Thymus (tissue), 14 donors: ENCODE measurements at places on chromosomes 2 and 18. TPM values are rescaled to one million over a fixed set of nuclear protein-coding genes. Genes with fewer than 3 reads are reported as not detected.

GRCh38 chr18:45828917-45829811, 3.7 kb downstream of the SIGLEC15 start:
- H3K4me1 ChIP-seq, result peaks cover 39% of the 10 kb centered on the region
- H3K27ac ChIP-seq, result no peak overlapping the region
- H3K4me3 ChIP-seq, result no peak overlapping the region
- peaks cover 3% of the 10 kb centered on the region for H3K36me3 ChIP-seq
- no peaks in the 10 kb centered on the region for H3K27me3 ChIP-seq

- H3K4me3 ChIP-seq, result no peak overlapping the region
- no peaks in the 10 kb centered on the region for H3K27me3 ChIP-seq
- H3K27ac ChIP-seq, result no peak overlapping the region
- H3K4me1 ChIP-seq, result no peaks in the 10 kb centered on the region
- no peak for DNase-seq
- no peaks in the 10 kb centered on the region for H3K36me3 ChIP-seq
Observed at GRCh38 chr2:152055366-152056108, 43.3 kb downstream of the CACNB4 start.

- no peak for DNase-seq
- peaks cover 6% of the 10 kb centered on the region for H3K4me1 ChIP-seq
- no peak overlapping the region for H3K27ac ChIP-seq
- H3K27me3 ChIP-seq, result peaks cover 51% of the 10 kb centered on the region
- H3K4me3 ChIP-seq, result no peak overlapping the region
Observed at GRCh38 chr2:232636788-232637420, 3.5 kb downstream of the EFHD1 start.

DNA sequence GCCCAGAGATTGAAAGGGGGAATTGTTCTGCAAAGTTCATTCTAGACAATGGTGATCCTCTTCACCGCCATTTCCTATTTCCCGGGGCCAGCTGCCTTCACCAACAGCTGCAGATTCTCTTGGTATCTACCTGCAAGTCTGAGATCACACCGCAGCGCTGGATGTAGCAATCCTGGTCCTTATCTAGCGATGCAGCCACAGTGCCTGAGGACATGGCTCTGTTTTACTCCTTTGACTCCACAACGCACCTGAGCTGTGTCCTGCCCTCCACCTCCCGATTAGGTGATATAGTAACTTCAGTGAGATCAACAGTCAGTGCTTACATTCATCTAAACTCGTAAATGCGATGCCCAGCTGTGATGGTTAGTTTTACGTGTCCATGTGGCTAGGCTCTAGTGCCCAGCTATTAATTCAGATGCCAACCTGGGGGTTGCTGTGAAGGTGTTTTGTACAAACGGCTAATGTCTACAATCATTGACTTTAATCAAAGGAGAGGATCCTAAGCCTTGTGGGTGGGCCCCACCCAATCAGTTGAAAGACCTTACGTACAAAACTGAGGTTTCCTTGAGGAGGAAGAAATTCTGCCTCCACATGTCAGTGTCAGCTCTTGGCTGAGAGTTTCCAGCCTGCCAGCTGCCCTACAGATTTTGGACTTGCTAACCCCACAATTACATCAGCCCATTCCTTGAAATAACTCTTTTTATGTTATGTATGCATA, 189.8 kb downstream of the SH3BP4 start:
- no peak overlapping the region for H3K4me3 ChIP-seq
- no peaks in the 10 kb centered on the region for H3K27me3 ChIP-seq
- no peak overlapping the region for H3K27ac ChIP-seq

GRCh38 chr2:38178556-38179419, 102.8 kb upstream of the CYP1B1 start:
- no peaks in the 10 kb centered on the region for H3K27me3 ChIP-seq
- H3K27ac ChIP-seq, result no peak overlapping the region
- H3K36me3 ChIP-seq, result no peaks in the 10 kb centered on the region
- no peak overlapping the region for H3K4me3 ChIP-seq
- DNase-seq, result no peak
- no peaks in the 10 kb centered on the region for H3K4me1 ChIP-seq

DNA sequence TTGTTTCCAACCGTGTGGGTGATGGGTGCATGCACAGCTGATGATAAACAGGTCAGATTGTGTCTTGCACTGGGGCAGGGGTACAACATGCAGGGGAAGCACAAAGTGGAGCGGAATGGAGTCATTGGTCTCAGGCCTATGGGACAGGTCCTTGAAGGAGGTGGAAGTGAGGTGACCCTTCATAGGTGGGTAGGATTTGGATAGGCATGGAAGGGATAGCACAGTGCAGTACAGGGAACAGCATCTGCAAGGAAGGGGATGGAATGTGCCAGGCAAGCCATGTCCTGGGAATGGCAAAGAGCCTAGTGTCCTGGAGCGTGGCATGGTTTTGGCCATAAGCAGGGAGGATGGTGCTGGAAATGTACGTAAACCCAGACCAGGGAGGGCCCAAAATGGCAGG, 143.9 kb downstream of the CAPN13 start:
- H3K4me3 ChIP-seq, result no peak overlapping the region
- no peaks in the 10 kb centered on the region for H3K36me3 ChIP-seq
- no peaks in the 10 kb centered on the region for H3K4me1 ChIP-seq
- no peaks in the 10 kb centered on the region for H3K27me3 ChIP-seq
- H3K27ac ChIP-seq, result no peak overlapping the region

DNA sequence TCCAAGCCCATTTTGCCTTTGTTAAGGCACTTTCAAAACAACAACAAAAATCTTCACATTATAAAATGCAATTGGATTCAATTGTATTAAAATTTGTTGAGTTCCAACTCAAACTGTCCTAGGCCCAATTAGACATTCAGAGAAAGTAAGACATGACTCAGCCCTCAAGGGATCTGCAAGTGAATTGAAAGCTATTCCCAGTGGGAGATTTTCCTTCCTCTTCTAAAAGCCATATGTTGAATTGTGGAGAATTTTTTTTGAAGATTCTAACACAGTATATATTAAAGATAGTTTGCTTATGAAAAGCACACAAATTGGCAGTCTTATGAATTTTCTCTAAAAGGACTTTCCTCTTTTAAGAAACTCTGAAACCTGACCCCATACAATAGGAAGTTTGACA, 268.0 kb upstream of the PARD3B start:
- H3K27me3 ChIP-seq, result no peaks in the 10 kb centered on the region
- H3K4me1 ChIP-seq, result no peaks in the 10 kb centered on the region
- DNase-seq, result no peak
- H3K36me3 ChIP-seq, result no peaks in the 10 kb centered on the region

DNA sequence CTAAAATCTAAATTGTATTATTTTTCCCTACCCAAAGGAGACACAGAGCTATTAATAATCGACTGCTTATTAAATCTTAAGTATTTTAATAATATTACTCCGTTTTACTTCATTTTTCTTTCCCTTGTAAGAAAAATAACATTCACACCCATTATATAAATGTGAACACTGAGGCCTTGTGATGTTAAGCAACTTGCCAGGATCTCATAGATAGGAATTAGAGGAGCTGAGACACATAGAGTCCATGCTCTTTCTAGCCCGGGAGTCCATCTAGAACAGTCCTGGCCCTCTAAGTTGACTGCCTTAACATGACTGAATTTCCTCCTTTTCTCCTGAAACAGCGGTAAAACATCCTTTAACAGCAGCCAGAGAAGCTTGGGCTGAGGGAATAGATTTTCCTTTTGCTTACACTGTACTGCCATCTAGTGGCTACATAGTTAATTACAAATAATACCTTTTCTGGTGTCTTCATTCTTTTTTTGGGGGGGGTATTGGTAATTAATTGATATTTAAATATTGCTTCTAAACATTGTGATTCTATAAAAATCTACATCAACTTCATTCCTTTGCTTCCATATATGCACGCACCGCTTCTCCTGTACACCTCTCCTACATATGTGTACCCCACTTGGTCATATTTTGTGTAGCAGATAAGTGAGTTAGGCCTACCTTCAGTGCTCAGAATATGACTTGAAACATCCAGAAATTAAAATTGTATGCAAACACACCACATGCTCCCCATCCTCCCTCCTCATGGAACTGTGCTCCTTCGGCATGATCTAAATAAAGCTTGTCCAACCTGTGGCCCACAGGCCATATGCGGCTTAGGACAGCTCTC, 125.8 kb upstream of the HNMT start:
- no peaks in the 10 kb centered on the region for H3K27me3 ChIP-seq
- H3K27ac ChIP-seq, result no peak overlapping the region
- no peaks in the 10 kb centered on the region for H3K4me1 ChIP-seq
- H3K36me3 ChIP-seq, result no peaks in the 10 kb centered on the region
- peak; percentile 21 for DNase-seq

DNA sequence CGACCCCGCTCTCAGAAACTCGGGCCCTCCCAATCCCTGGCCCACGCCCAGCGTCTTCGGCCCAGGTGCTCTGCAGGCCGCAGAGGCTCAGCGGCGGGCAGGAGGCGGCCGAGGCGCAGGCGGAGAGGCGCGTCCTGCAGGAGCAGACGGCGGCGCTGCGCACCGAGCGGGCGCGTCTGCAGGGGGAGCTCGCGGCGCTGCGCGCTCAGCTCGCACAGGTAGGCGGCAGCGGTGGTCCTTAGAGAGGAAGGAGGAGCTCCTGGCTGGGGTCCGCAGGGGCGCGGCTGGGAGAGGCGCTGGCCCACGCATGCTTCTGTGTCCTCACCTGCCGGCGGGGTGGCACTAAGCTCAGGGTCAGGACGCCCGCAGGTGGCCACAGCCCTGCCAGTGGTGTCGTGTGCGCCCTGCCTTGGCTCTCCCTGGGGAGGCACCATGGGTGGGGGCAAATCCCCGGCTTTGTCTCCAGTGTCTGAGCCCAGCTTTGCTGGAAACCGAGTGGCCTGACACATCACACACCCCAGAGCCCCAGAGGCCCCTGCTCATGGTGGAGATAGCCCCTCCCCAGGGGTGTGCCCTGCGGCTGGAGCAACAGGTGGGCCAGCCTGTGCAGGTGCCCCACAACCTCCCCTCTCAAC, 14.9 kb upstream of the SNED1 start:
- peaks cover 15% of the 10 kb centered on the region for H3K4me1 ChIP-seq
- no peak overlapping the region for H3K4me3 ChIP-seq
- H3K27ac ChIP-seq, result no peak overlapping the region
- H3K27me3 ChIP-seq, result peaks cover 12% of the 10 kb centered on the region

DNA sequence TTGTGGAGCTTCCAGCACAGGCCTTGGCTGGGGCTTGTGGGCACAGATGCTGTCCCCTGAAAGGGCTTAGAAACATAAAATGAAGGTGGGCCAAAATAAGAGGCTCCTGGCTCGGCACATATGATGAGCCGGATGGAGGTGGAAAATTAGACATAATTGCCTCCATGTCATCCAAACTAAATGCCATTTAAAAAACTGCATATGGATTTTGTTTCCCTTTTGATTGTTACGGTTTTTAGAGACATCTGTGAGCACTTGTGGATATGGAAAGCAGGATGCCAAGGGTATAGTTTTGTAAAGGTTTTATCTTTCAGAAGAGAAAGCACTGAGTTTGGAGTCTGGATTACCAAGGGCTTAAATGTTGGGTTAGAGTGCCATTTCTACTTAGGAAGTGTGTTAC, 498.3 kb downstream of the RIT2 start:
- no peak overlapping the region for H3K4me3 ChIP-seq
- DNase-seq, result no peak
- no peak overlapping the region for H3K27ac ChIP-seq
- H3K27me3 ChIP-seq, result no peaks in the 10 kb centered on the region
- H3K36me3 ChIP-seq, result no peaks in the 10 kb centered on the region

DNA sequence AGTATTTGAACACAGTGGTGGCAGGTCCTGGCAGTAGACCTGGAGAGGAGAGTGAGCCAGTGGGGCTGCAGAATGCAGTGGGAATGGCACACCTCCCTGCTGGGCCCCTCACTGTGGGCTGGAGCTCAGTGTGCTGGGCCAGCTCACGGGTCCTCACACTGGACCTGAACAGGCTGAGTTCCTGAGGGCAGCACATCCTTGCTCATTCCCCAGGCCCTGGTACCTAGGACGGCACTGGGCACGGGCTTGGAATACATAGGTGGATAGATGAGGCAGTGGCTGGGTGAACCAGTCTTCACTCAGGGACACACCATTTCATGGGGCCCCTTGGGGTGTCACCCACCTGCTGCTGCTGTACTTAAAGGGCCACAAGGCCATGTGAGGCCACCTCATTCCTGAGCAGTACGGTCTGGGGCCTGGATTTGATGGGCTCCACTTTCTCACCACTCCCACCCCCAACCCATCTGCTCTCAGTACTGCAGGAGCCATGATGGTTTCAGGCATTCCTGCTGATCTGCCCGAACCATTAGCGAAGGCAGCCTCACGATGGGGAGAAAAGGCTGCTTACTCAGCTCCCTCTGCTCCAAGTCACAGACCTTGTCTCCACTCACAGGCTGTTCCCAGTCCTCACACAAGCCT, 4.2 kb downstream of the TMEM177 start:
- H3K4me1 ChIP-seq, result peaks cover 4% of the 10 kb centered on the region
- H3K36me3 ChIP-seq, result peaks cover 9% of the 10 kb centered on the region
- H3K27ac ChIP-seq, result no peak overlapping the region

DNA sequence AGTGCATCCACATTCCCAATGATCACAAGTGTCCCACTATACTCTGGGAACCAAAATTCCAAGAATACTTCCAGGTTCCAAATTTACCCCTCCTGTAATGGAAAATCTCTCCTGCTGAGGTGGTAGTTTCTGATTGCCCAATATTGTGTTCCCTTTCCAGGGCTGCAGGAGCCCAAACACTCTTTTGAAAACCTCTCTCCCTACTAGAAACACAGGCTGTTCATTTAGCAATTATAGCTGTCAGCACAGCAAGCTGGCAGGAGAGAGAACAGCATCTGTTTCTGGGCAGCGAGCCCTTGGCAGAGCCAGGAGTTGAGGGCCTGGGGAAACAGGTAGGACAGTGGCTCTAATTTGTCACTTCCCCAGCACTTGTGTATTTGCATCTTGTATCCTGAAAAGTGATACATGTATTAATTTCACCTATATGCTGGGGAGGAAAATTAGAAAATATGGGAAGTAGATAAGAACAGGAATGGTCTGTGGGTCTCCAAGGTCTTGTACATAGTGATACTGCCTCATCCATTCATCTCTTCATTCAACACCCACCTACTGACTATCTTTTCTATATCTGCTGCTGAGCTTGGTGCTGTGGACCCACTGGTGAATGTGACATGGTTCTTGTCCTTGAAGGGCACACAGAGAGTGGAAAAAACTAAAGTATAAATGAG, 16.9 kb upstream of the PAIP2B start:
- H3K4me3 ChIP-seq, result no peak overlapping the region
- H3K27me3 ChIP-seq, result no peaks in the 10 kb centered on the region
- H3K27ac ChIP-seq, result no peak overlapping the region
- H3K36me3 ChIP-seq, result no peaks in the 10 kb centered on the region

The TTR gene
- total RNA-seq, result 1.5 TPM

The CHAC2 gene
- total RNA-seq, result 8.1 TPM

The WNT10A gene
- total RNA-seq, result 1.1 TPM

The LHCGR gene
- total RNA-seq, result 0.05 TPM

The CDK15 gene
- total RNA-seq, result 0.19 TPM

The MAP3K19 gene
- total RNA-seq, result 0.05 TPM

The FBXO41 gene
- 2.8 TPM for total RNA-seq

The NETO1 gene
- total RNA-seq, result 0.33 TPM

The ZNF396 gene
- 1.7 TPM for total RNA-seq

The ALLC gene
- total RNA-seq, result 0.05 TPM

The STPG4 gene
- total RNA-seq, result 0.14 TPM

The PHOSPHO2 gene
- 4.3 TPM for total RNA-seq

The COL4A3 gene
- 0.94 TPM for total RNA-seq
